Activated CD4-positive, alpha-beta T cell treated with anti-CD3 and anti-CD28 coated beads, Interleukin-2, Interleukin-6, amounts not matched to agents 100 ng/mL and 50 ng/mL, durations not matched to agents 16 hours and 8 hours (primary cell): ENCODE measurements at places on chromosomes 7 and 10.

DNA sequence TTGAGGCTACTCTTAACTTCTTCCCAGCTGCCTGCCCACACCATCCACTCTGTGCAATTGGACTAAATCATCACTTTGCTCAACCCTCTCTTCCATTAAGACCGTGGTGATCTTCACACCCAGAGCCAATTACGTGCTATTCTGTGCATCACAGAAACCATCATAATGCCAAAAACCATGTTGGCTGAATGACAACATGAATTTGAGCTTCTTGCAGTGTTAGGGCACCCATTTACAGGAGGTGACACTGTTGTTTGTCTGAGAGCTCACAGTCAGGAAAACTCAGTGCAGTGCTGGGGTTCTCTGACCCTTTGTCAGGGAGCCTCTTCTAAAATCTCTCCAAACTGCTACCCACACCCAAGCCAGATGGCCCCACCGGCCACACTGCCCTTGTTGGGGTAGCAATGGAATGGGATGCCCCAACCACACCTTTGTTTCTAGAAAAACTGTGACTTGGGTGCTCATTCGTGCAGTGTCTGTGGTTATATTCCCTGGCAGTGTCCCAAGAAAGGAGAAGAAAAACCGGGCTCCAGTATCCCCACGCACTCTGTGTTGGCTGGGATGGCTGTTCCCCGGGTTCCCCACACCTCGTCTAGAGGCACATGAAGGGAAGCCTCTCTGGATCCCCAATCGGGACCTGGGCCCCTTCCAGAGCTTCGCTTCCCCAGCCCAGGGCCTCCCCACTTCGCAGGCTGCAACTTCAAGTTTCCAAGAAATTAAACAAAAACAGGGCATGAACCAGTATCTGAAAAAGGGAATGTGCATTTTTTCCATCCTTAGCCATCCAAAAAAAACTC lies 2.0 kb upstream of the TNS3 start:
- DNase-seq = no peak

DNA sequence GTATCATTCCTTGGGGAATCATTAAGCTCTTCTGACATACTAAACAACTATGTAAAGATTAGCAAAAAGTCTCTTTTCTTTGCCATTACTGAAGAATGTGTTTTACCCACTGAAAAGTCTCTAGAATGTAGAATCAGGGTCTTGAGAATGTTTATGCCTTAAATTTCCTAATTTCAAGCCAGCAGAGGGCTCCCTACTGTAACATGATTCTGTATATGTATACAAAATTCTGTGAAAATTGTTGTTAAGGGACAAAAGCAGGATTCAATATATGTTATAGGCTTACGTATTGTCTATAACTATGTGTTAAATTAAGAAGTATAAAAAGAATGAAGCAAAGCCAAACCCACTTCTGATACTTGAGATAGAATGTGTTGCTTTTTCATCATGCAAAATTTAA lies 296.9 kb upstream of the DGKB start:
- DNase-seq = no peak

GRCh38 chr10:112967200-112967599 lies 17.2 kb downstream of the TCF7L2 start:
- no peak for DNase-seq

DNA sequence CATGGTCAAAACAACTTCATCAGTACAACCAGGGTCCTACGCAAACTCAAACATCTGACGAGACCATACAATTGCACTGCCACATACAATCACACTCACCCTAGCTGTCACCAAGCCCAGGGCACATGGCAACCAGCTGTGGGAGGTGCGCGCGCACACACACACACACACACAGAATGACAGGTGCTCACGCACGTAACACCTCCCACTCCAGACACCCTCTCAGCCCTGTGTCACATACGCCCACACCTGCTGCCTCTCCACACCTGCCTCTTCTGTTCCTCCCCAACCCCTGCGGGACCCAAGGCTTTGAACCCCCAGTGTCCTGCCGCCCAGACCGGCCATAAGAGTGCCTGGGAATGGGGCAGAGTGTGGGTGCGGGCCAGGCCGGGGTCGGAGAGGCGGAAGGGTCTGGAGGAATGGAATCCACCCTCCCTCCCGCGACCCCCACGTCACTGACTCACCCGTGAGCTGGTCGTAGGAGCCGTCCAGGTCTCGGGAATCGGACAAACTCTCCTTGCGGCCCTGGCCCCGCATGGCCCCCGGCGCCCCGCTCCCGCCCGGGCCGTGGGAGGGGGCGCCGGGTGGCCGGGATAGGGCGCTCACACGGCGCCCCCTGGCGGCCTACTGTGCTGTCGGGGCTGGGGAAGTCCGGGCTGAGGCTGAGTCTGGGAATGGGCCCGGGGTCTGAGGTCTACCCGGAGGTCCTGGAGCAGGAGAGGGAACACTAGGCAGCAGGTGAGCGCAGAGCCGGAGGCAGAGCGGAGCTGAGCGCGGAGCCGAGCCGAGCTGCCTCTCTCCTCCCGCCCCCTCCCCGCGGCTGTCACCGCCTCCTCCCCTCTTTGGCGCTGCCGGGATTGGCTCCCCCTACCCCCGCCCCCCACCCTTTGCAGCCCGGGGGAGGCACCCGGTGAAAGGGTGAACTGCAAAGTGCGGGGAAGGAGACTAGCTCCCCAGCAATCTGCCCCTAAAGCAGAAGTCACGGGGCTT lies at the start of gene KCNIP2:
KCNIP2 (minus strand) TSS at position 769 of the 990 bp plus-strand sequence; CDS start at position 537, 232 bp downstream.
- DNase-seq = peak; percentile 51

DNA sequence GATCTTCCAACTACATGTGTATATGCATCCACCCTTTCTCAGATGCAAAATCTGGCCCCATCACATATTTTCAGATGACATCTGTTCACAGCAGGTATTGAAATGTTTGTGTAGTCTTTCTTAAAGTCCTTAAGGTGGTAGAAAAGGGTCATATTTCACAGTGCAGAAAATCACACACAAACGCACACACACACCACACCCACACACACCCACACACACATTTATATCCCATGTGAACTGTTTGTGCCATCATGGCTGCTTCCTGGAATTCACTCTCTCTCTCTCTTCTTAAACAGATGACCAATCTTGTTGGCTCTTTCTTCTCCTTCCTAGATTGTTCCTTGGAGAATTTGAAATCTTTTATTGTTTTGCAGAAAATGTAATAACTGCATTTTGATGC lies 663.0 kb upstream of the GRM3 start:
- no peak for DNase-seq
